ENCODE measurements at places on chromosomes 3 and 15. TPM values are rescaled to one million over a fixed set of nuclear protein-coding genes. Genes with fewer than 3 reads are reported as not detected.

- H3K4me3 ChIP-seq = no peak overlapping the region
- no peak for DNase-seq
- H3K27ac ChIP-seq = no peak overlapping the region
- peaks cover 5% of the 10 kb centered on the region for H3K36me3 ChIP-seq
- no peaks in the 10 kb centered on the region for H3K4me1 ChIP-seq
These were observed 35.5 kb downstream of the C3orf80 start for GRCh38 chr3:160260587-160261270.

The UBA7 gene
- 25.5 TPM for total RNA-seq

The HESX1 gene
- 0.86 TPM for total RNA-seq

GRCh38 chr15:68778876-68779275, 41.8 kb downstream of the ANP32A start:
- peaks cover 24% of the 10 kb centered on the region for H3K4me1 ChIP-seq
- H3K4me3 ChIP-seq = no peak overlapping the region
- DNase-seq = no peak

The PLA1A gene
- 1.5 TPM for total RNA-seq

DNA sequence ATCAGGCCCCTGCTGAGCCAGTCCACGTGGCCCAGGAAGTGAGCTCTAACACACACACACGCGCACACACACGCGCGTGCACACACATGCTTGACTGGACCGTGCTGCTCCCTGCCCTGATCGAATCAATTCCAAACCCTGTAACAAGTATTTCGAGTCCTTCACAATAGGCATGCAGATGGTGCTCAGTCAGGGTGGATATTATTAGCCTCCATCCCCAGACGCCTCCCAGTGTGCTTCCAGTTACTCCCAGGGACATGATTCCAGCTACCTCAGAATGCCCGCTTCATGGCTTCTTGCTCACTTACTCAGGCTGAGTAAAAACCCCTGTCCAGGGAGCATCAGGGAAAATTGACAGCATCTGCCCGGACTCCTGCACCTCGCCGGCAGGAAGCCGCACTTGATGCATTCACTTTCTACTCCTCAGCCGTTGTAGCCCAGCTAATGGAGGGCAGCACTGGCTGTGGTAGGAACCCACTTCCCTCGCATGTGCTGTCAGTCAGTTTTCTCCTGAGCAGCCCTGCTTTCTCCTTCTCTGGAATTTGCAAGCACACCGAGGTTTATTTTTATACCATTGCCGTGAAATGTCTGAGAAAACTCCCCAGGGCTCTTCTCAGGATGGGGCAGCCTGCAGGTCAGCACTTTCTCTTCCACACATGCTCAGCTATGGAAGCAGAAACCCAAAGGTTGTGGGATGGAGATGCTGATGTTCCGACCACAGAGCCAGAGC, 126.1 kb upstream of the ABHD17C start:
- H3K4me3 ChIP-seq = no peak overlapping the region
- H3K4me1 ChIP-seq = peaks cover 12% of the 10 kb centered on the region
- no peak overlapping the region for H3K27ac ChIP-seq
- no peaks in the 10 kb centered on the region for H3K36me3 ChIP-seq

DNA sequence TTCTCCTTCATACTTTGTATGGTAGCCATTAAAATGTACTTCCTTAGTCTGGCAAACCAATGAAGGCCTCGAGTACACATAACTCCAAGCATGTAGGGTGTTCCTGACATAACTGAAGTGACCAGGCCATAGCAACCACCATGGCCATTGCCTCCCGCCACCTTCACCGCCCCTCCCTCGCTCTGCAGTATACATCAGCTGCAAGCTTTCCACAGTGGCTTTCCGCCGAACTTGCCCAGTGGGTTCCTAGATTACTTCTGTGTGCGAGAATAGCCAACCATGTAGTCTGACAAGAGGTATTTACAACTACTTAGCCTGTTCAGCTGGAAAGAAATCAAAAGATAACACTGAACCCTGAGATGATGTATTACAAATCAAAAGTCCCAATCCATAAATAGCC, 3.4 kb upstream of the CTNNB1 start:
- no peaks in the 10 kb centered on the region for H3K36me3 ChIP-seq
- H3K27me3 ChIP-seq = no peaks in the 10 kb centered on the region
- no peak overlapping the region for H3K27ac ChIP-seq
- no peak overlapping the region for H3K4me3 ChIP-seq
- no peak for DNase-seq

- H3K27me3 ChIP-seq = no peaks in the 10 kb centered on the region
- H3K27ac ChIP-seq = no peak overlapping the region
- H3K4me1 ChIP-seq = no peaks in the 10 kb centered on the region
- DNase-seq = no peak
These were observed 24.6 kb downstream of the COMMD2 start for GRCh38 chr3:149727656-149728055.

- no peaks in the 10 kb centered on the region for H3K27me3 ChIP-seq
- no peak for DNase-seq
- H3K36me3 ChIP-seq = no peaks in the 10 kb centered on the region
These were observed 148.1 kb upstream of the PEX5L start for GRCh38 chr3:180184816-180185215.

GRCh38 chr3:188229177-188229576, 75.2 kb downstream of the LPP start:
- H3K4me1 ChIP-seq = peaks cover 100% of the 10 kb centered on the region
- H3K27me3 ChIP-seq = no peaks in the 10 kb centered on the region
- H3K4me3 ChIP-seq = peak overlapping the region; percentile 2
- peak; percentile 53 for DNase-seq
- H3K27ac ChIP-seq = peak overlapping the region; percentile 90

The TADA3 gene
- 64.4 TPM for total RNA-seq

The TGM5 gene
- total RNA-seq = 0.17 TPM

DNA sequence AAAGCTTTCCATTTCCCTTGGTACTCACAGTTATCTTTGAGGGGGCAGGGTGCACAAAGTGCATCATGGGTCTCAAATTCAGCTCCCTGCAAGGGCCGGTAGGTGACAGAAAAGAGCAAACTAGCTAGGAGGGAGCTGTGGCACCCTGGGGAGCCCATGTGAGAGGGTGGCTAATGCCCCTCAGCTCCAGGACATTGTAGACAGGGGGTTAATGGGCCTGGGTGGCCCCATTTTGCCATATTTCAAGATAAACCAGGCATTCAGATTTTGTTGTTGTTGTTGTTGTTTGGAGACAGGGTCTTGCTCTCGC, 3.7 kb upstream of the SLC6A6 start:
- no peaks in the 10 kb centered on the region for H3K36me3 ChIP-seq
- no peak overlapping the region for H3K4me3 ChIP-seq
- DNase-seq = no peak
- no peaks in the 10 kb centered on the region for H3K27me3 ChIP-seq
- no peak overlapping the region for H3K27ac ChIP-seq

DNA sequence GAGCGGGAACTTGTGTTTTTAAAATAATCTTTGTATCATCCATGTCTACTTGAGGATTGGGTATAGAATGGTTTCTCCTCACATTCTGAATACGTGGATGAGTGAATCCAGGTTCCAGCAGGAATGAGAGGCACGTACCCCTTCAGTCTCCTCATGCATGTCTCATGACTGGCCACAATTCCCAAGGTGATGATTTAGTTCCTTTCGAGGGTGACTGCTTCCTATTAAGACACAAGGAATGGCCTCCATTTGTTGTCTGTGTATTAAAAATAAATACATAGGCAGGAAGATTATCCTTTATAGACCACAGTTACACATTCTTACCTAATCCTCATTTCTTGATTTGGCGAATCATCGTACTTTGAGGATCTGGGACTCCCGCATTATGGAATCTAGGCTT, 217.0 kb upstream of the LRIG1 start:
- DNase-seq = no peak
- no peak overlapping the region for H3K27ac ChIP-seq
- no peaks in the 10 kb centered on the region for H3K27me3 ChIP-seq
- H3K36me3 ChIP-seq = no peaks in the 10 kb centered on the region

The CCR1 gene
- 42.1 TPM for total RNA-seq

The RBP2 gene
- total RNA-seq = not detected

DNA sequence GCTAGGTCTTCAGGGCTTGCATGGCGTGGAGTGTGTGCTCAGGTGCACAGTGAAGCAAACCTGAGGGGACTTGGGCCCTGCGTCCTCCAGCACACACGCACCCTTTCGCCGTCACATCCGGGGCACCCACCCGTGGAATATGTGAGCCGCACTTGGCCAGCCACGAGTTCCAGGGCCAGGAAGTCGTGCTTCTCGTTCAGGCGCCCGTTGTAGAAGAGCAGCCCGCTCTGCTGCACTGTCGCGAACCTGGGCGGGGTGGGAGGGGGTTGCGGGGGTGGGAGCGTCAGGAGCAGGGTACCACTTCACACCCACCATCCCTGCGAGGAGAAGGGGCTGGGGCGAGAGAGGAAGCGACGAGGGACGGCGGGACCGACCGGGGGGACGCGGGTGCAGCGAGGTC, 7.1 kb downstream of the CELSR3 start:
- peaks cover 4% of the 10 kb centered on the region for H3K4me1 ChIP-seq
- H3K4me3 ChIP-seq = peak overlapping the region; percentile 71
- no peaks in the 10 kb centered on the region for H3K36me3 ChIP-seq
- peaks cover 26% of the 10 kb centered on the region for H3K27me3 ChIP-seq
- H3K27ac ChIP-seq = peak overlapping the region; percentile 77

GRCh38 chr3:127694467-127695215, 21.9 kb downstream of the ABTB1 start:
- no peak for DNase-seq
- no peaks in the 10 kb centered on the region for H3K27me3 ChIP-seq
- peaks cover 35% of the 10 kb centered on the region for H3K36me3 ChIP-seq
- H3K4me1 ChIP-seq = peaks cover 61% of the 10 kb centered on the region
- H3K27ac ChIP-seq = no peak overlapping the region

The ZIC1 gene
- not detected for total RNA-seq

DNA sequence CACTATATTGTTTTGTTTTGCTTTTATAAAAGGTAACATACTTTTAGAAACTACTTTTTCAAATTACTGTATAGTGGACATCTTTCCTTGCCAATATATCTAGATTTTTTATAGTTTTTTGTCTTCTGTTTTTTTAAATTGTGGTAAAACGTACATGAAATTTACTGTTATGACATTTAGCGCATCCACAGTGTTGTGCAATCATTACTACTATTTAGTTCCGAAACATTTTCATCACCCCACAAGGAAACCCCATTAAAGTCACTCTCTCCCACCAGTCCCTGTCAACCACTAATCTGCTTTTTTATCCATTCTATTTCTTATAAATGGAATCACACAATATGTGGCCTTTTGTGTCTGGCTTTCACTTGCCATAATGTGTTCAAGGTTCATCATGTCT, 54.8 kb downstream of the TMEM266 start:
- DNase-seq = no peak
- H3K27me3 ChIP-seq = no peaks in the 10 kb centered on the region
- H3K4me1 ChIP-seq = no peaks in the 10 kb centered on the region
- no peak overlapping the region for H3K27ac ChIP-seq
- H3K36me3 ChIP-seq = no peaks in the 10 kb centered on the region

The TMEM89 gene
- not detected for total RNA-seq

DNA sequence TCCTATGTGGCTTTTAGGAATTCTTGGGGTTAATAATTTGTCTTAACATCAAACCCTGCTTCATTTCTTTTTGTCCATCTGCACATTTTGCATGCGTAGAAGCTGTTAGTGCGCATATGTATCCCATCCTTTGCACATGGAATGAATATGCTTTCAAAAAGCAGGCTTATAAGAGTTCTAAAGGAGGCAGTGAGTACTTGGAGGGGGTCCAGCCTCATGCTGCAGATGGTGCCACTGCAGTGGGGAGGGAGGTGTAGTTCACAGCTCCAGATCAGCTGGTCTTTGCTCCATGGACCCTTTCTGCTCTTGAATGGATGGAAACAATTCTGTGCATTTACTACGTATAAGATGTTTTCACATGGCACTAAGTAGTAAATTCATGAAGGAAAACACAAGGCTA, 20.7 kb upstream of the SSR3 start:
- no peaks in the 10 kb centered on the region for H3K4me1 ChIP-seq
- no peaks in the 10 kb centered on the region for H3K36me3 ChIP-seq
- no peak for DNase-seq
- H3K4me3 ChIP-seq = no peak overlapping the region

DNA sequence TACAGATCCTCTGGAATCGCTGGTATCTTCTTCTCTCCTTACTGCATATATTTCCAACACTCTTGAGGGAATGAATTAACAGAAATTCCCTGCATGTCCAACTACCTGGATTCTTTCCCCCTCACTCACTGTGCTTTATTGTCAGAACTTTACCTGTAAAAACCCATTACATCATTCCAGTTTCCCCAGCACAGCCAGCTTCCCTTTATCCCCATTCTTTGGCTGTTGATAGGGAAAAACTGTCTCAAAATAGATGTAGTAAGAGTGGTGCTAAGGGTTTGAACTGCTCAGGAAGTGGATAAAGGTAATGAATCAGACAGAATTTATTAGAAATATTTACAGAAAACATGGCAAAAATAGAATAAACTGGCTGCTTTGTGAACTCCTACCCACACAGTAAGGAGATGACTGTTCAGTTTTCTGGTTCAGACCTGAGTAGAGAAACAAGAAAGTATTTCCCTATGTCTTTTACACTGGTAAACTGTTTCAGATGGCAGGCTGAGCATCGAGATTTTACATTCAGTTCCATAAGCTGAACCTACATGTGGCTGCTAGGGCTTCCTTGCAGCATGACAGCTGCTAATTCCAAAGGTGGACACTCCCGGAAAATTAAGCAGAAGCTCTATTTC, 188.4 kb downstream of the CPNE4 start:
- no peak for DNase-seq
- H3K36me3 ChIP-seq = no peaks in the 10 kb centered on the region
- no peak overlapping the region for H3K27ac ChIP-seq
- no peaks in the 10 kb centered on the region for H3K27me3 ChIP-seq
- no peaks in the 10 kb centered on the region for H3K4me1 ChIP-seq

DNA sequence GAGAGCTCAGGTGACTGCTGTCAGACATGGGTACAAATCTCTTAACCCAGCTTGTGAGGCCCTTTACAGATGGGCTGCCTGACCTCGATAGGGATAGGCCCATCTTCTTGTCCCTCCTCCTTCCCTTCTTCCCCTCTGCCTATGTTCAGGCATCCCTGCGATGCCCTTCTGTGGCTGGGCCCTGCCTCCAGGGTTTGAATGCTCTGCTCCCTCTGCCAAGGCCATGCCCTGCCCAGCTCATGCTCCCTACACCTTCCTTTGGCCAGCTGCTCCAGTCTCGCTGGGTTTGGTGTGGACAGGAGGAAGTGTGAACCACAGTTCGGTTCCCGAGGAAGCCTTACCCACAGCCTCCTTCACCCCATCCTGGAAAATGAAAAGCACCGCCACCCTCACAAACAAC, 4.3 kb downstream of the FYCO1 start:
- DNase-seq = no peak
- no peaks in the 10 kb centered on the region for H3K36me3 ChIP-seq
- H3K4me3 ChIP-seq = no peak overlapping the region
- H3K27ac ChIP-seq = peak overlapping the region; percentile 96

DNA sequence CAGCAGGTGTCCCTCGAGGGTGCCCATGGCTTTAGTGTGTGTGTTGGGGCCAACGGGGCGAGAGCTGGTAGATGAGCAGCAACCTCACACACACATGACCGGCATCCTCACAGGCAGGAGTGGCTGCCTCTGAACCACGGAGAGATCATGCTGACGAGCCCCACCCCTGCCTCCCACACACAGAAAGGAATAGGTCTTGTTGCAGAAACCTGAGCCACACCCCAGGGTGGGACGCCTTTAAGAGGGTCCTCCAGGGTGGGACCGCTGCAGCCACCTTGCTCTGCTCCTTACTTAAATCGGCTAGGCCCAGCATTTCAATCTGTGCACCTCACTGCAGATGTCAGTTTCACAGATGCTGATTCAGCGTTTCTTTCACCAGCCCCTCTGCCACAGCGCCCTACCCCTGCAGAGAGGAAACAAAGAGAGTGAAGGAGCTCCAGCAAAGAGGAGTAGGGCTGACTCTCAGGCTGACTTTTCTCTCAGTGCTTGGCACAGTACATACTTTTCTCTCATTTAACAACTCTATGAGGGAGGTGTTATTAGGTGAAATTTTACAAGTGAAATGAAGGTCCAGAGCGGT, 61.2 kb upstream of the EPHB3 start:
- H3K4me3 ChIP-seq = no peak overlapping the region
- H3K27ac ChIP-seq = no peak overlapping the region
- H3K27me3 ChIP-seq = peaks cover 52% of the 10 kb centered on the region
- H3K36me3 ChIP-seq = no peaks in the 10 kb centered on the region

The SV2B gene
- total RNA-seq = 2.1 TPM
